ENCODE measurements at places on chromosomes 1 and 21. TPM values are rescaled to one million over a fixed set of nuclear protein-coding genes. Genes with fewer than 3 reads are reported as not detected.

GRCh38 chr1:30817548-30817947 lies 60.0 kb upstream of the LAPTM5 start:
- no peak overlapping the region for H3K27ac ChIP-seq
- H3K36me3 ChIP-seq: no peaks in the 10 kb centered on the region
- no peak for DNase-seq
- no peaks in the 10 kb centered on the region for H3K27me3 ChIP-seq

DNA sequence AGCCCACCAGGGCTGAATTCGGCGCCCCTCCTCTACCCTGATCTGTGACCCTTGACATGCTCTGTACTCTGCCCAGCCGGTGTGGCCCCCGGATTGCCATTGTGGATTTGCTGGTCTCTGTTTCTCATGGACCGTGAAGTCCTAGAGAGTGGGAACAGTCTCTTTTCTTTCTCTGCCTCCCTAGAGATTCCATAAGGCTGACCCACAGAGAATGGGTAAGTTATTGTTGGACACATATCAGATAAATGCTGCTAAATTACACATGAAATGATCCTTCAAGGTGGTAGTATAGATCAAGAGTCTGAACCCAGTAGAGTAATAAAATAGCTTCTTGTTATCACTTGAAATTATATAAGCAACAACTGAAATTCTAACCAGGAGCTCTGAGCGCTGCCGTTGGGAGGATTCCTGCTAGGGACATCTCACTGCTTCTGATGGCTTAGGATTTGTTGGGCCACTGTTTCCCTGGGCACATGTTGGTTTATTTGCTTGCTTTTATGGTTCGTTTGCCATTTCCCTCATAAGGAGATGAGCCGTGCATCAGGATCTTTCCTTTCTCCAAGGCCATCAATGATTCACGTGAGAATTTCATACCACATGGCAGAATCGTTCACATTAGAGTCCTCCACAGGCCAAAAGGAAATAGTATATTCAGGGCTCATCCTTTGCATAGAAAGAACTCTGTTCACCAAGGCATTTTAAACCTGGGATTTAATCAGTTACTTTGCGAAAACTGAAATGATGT lies 111.9 kb downstream of the ZBTB18 start:
- DNase-seq: no peak
- no peaks in the 10 kb centered on the region for H3K36me3 ChIP-seq
- no peaks in the 10 kb centered on the region for H3K27me3 ChIP-seq
- H3K4me1 ChIP-seq: peaks cover 12% of the 10 kb centered on the region
- H3K27ac ChIP-seq: no peak overlapping the region

DNA sequence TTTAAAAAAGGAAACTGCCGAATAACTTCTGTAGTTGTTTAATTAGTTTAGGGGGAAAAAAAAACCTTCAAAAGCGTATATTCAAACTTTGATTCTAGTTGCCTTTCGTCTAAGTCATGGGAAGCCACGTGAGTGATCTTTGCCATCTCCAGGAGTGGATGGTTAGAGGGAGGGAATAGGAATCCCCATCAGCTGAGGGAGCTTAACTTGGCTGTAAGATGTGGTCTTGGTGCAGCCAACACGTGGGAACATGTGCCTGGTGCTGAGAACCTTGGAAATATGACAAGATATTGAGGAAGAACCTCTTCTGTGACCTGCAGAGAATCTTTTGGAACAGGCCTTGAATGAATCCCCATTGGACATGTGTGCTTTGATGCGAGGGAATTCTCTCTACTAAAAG lies 1.7 kb downstream of the BACE2 start:
- DNase-seq: no peak
- peaks cover 7% of the 10 kb centered on the region for H3K4me1 ChIP-seq
- H3K27ac ChIP-seq: no peak overlapping the region

GRCh38 chr1:29653034-29653810 lies 416.9 kb downstream of the PTPRU start:
- peaks cover 2% of the 10 kb centered on the region for H3K4me1 ChIP-seq
- no peaks in the 10 kb centered on the region for H3K36me3 ChIP-seq
- H3K4me3 ChIP-seq: no peak overlapping the region
- H3K27me3 ChIP-seq: no peaks in the 10 kb centered on the region
- no peak overlapping the region for H3K27ac ChIP-seq
- DNase-seq: no peak

DNA sequence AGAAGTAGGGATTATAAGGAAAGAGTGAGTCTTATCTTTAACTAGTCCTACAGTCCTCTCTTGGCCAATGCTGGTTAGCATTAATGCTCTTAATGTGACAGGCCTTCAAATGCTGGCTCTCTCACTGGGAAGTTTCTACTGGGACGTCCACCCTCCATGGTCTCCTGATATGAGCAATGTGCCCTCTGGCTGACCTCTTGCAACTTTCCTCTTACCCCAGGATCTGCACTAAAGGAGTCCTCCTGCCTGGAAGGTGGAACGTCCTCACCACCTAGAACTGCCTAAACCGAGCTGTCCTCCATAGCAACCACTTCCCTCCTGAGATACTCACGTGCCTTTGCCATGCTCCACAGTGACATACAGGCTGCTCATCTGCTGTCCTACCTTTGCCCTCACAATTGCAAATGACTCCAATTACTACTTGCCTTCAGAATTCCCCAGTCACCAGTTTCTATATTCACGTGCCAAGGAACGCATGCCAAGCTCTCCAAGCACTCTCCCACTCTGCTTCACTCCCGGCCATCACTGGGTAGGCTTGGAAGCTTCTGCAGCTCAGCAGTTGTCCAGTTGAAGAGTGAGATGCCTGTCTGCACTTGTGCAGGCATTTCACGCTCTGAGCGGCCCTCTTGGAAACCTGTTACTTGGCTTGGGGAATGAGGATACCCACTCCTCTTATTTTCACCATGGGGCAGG lies 404.7 kb downstream of the RRAGC start:
- no peaks in the 10 kb centered on the region for H3K36me3 ChIP-seq
- H3K27ac ChIP-seq: no peak overlapping the region
- DNase-seq: no peak

DNA sequence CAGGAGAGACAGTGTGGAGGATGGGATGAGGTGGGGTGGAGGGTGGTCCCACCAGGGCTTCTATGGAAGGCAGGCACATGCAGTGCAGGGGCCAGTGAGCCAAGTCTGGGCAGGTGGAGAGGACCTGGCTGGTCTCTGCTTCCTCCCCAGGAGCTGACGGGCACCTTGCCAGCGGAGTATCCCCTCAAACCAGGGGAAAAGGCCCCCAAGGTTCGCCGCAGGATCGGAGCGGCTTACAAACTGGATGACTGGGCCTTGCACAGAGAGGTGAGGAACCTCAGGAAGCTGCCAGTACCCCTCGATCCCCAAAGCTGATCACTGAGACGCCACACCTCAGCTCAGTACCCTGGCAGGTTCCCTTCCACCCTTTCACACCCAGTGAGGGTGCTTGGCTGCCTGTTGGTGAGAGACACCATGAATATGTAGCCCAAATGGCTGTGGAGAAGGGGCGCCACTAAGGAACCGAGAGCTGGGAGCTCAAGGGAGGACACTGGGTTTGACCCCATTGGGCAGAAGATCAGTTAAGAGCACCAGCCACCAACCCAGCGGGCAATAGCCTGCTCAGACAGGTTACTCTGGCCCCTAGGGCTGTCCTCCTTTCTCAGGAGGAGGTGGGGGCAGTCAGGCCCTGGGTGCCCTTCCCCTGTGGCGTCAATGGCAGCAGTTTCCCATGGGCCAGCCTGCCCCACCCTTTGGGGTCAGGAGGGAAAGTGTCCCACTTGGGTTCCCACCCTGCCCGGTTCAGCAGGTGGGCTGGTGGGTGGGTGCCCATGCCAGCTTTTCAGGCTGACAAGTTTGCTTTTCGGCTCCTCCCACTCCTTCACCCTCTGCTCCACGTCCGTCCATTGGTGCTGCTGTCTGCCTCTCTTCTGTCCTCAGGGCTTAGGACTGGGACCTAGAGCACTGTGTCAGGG lies 5.5 kb downstream of the INAVA start:
- no peak overlapping the region for H3K27ac ChIP-seq
- H3K4me1 ChIP-seq: peaks cover 13% of the 10 kb centered on the region
- no peaks in the 10 kb centered on the region for H3K27me3 ChIP-seq
- peaks cover 11% of the 10 kb centered on the region for H3K36me3 ChIP-seq

DNA sequence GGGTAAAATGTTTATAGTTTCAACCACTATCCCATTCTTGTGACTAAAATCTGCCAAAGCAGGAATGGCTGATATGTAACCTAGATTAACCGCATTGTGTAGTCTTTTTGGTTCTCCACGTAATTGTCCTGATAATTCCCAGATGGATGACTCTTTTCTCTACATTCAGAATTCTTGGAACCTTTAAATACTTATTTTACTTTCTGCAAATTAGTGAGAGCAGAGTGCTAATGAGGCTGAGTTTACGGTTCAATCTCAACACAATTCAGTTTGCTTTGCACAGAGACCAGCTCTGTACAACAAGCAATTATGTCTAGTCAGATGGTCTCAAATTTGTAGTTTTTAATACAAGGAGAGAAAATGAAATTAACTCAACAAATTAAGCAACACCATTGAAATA lies 9.1 kb downstream of the CRB1 start:
- H3K4me3 ChIP-seq: no peak overlapping the region
- H3K27me3 ChIP-seq: no peaks in the 10 kb centered on the region
- H3K4me1 ChIP-seq: no peaks in the 10 kb centered on the region
- H3K36me3 ChIP-seq: no peaks in the 10 kb centered on the region
- H3K27ac ChIP-seq: no peak overlapping the region

Gene KCNT2
- total RNA-seq: 9.3 TPM

Gene TMOD4
- not detected for total RNA-seq

All from H1 (cell line).